Thyroid gland (tissue), 4 donors: ENCODE measurements at places on chromosomes 16 and 17. TPM values are rescaled to one million over a fixed set of nuclear protein-coding genes. Genes with fewer than 3 reads are reported as not detected.

UQCRC2 gene
- 168 TPM for total RNA-seq

KLHL10 gene
- not detected for total RNA-seq

KRT25 gene
- not detected for total RNA-seq

ACSF3 gene
- total RNA-seq: 32.1 TPM

KRT17 gene
- total RNA-seq: not detected

ACE gene
- total RNA-seq: 10.0 TPM

CA4 gene
- 22.7 TPM for total RNA-seq

NPTX1 gene
- 0.98 TPM for total RNA-seq

LDHD gene
- 41.3 TPM for total RNA-seq

CCL4L2 gene
- not detected for total RNA-seq

EME1 gene
- total RNA-seq: not detected

ZMYND15 gene
- total RNA-seq: 0.29 TPM

GP1BA gene
- total RNA-seq: not detected
